Omental fat pad (tissue), 4 donors: ENCODE measurements at places on chromosomes 7 and 10. TPM values are rescaled to one million over a fixed set of nuclear protein-coding genes. Genes with fewer than 3 reads are reported as not detected.

The FAM204A gene
- 25.4 TPM for total RNA-seq

The CRHR2 gene
- not detected for total RNA-seq

The TAS2R5 gene
- total RNA-seq, result 2.3 TPM

The CDNF gene
- 1.6 TPM for total RNA-seq

The SYCE1 gene
- total RNA-seq, result 0.60 TPM

The EIF3B gene
- total RNA-seq, result 128 TPM

The VWA2 gene
- total RNA-seq, result 0.48 TPM

The TBX20 gene
- total RNA-seq, result not detected

The SYT15B gene
- 1.7 TPM for total RNA-seq

The SLC26A3 gene
- total RNA-seq, result not detected

The KEL gene
- 0.96 TPM for total RNA-seq

The C10orf53 gene
- not detected for total RNA-seq

The SPRN gene
- total RNA-seq, result not detected
